Stimulated activated CD8-positive, alpha-beta memory T cell treated with anti-CD3 and anti-CD28 coated beads, Interleukin-15, amount 100 ng/mL, for 4 hours (primary cell): ENCODE measurements at places on chromosomes 3 and 15.

- DNase-seq = no peak
Observed at GRCh38 chr15:39399600-39399999, 181.3 kb upstream of the THBS1 start.

DNA sequence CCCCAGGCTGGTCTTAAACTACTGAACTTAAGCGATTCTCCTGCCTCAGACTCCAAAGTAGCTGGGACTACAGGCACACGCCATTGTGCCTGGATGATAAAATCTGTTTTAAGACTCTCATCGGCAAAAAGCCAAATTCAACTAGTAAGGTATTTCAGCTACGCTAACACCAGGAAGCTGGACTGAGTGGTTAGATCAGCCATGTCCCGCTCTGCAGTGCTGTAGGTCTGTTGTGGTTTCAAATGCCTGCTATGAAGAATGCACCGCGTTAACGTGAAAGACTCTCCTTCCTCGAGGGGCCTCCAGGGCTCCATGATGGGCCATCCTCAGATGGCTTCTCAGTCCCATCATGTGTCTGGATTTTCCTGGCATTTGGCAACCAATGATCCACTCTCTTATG, 70.2 kb downstream of the PCOLCE2 start:
- DNase-seq = no peak

DNA sequence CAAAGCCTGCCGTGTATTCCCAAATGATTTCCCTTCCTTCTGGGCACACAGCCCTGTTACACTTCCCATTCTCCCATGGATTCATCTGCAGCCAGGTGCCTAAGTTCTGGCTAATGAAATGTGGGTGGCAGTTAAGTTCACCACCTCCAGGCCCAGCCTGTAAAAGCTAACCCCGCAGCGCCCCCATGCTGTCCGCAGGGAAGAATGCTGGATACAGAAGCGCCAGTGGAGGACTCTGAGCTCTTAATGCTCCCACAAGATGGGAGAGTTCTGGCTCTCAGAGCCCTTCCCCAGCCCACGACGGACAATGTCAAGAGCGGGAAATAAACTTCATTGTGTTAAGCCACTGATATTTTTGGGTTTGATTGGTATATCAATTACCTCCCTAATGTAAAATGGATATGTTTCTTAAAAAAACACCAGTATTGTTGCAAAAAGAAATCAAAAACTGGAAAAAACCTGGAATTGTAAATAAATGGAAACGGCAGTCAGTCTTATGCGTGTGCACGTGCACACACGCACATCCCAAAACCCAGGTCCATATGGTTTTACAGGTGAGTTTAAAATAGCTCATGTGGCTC, 37.7 kb upstream of the FGD5 start:
- no peak for DNase-seq

DNA sequence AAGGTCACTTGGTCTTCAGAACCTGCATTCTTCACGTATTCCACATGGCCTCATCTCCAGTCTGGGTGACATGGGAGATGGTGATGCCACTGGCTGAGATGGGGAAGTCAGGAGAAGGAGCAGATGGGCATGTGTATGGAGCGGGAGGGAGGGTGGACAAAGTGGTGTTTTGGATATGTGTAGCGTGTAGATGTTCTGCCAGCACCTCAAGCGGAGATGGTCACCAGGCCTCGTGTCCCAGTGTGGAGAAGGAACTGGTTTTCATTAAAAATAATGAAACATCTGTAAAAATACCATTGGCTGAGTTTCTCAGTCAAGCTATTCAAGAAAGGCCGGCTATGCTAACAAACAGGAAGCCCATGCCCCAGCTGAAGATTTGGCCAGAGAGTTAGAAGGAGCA, 26.2 kb downstream of the LARP6 start:
- no peak for DNase-seq

GRCh38 chr3:192621909-192622308, 105.4 kb downstream of the FGF12 start:
- no peak for DNase-seq

GRCh38 chr3:141845407-141846049, 30.9 kb upstream of the ATP1B3 start:
- no peak for DNase-seq

GRCh38 chr3:107387555-107387954, 10.3 kb downstream of the CCDC54 start:
- no peak for DNase-seq

DNA sequence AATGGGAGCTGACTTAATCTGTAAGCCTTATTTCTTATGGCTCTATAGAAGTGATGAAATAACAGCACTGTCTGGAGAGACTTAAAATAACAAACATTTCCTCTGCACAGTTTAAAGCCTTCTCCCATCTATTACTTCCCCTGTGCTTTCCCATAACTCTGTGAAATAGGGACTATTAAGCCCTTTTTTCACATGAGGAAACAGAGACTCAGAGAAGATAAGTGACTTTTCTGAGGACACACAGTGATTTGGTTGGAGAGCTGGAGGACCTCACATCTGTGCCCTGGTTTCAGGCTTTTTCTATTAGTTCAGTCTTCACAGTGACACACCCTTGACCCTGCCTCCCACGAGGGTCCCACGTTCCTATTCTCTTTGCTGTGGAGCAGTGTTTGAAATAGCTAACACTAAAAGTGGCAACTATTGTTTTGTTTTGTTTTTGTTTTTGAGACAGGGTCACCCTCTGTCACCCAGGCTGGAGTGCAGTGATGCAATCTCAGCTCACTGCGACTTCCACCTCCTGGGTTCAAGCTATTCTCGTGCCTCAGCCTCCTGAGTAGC, 82.9 kb downstream of the ST6GAL1 start:
- DNase-seq = no peak

- DNase-seq = no peak
Observed at GRCh38 chr3:106619-107018, 89.9 kb upstream of the CHL1 start.

DNA sequence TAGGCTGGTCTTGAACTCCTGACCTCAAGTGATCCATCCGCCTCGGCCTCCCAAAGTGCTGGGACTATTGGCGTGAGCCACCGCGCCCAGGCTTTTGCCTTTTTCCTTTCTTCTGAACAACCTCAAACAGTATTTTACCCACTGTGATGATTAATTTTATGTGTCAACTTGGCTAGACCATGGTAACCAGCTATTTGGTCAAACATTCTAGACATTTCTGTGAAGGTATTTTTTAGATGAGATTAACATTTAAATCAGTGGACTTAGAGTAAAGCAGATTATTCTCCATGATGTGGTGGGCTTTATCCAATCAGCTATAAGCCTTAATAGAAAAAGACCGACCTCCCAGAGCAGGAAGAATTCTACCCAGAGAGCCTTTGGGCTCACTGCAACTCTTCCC, 6.0 kb downstream of the SPATA12 start:
- no peak for DNase-seq

DNA sequence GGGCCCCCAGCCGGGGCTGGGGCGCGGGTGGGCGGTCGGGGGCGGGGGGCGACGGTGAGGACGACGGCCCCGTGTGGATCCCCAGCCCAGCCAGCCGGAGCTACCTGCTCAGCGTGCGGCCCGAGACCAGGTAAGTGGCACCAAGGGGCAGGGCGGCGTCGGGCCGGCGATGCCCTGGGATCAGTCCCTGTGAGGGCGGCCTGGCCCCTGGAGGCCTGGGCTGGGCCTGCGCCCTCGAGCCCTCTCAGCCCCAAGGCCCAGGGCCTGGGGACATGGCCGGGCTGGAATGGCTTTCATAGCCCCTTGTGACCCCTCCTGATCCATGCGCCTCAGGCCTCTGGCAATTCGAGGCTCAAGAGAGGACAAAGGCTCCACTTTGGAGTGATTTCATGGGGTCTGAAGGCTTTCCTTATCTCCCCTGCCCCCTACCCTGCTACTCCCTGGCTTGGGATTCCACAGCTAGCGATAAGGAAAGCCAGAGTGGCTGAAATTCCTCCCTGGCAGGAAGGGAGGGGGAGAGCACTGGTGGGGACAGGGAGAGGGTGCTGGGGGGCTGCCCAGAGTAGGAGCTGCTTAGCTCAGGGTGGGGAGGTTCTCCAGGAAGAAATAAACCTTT, 418 bp downstream of the ALPK3 start:
- no peak for DNase-seq

- no peak for DNase-seq
Observed at GRCh38 chr3:52181543-52181942, 16.4 kb upstream of the ALAS1 start.

DNA sequence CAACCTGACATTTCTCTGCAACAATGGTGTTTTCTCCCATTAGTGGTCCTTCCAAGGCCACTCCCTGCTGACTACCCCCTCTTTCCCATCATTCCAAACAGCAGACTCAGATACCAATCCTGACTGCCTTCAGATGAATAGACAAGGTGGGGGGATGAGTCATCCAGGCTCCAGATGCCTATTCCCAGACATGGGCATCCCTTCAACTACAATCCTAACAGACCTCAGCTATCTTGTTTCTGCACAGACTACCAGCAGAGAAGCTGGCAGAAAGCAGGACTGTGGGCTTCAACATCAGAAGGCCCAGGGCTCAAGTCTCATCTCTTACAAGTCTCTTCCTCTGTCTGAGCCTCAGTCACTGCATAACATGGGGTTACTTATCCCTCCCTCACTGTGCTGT, 2.2 kb downstream of the RBP1 start:
- DNase-seq = no peak

DNA sequence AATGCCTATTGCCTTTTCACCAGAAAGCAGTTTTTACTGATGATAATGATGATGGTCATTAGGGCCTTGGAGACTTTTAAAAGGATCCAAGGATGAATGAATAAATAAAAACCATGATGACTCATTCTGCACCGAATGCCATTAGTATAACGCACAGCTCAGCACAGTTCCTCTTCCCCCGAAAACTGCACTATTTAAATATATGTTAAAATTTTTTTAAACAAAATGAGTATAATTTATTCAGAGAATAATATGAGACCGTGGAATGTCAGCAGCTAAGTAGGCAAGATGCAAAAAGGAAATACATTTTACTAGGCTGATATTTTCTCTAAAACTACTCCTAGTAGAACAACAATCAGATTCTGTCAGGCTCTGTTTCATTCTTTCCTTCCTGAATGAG, 83.4 kb upstream of the NANOGP8 start:
- DNase-seq = no peak

DNA sequence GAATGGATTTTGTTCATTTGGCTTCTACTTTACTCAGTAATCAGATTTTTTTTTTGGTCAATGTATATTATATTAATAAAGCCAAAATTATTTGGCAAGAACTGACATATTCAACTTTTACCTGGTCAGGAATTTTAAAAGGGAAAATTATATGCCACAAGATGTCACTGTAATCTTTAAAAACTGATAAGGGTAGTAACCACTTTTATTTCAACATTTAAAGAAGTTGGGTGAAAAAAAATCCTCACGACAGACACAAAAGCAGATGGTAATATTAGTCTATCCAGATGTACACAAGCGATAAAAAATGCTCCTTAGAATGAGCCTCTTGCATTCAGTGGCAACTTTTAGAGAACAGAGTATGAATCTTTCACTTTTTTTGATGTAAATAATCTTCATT, 101.9 kb downstream of the SERPINI1 start:
- no peak for DNase-seq

DNA sequence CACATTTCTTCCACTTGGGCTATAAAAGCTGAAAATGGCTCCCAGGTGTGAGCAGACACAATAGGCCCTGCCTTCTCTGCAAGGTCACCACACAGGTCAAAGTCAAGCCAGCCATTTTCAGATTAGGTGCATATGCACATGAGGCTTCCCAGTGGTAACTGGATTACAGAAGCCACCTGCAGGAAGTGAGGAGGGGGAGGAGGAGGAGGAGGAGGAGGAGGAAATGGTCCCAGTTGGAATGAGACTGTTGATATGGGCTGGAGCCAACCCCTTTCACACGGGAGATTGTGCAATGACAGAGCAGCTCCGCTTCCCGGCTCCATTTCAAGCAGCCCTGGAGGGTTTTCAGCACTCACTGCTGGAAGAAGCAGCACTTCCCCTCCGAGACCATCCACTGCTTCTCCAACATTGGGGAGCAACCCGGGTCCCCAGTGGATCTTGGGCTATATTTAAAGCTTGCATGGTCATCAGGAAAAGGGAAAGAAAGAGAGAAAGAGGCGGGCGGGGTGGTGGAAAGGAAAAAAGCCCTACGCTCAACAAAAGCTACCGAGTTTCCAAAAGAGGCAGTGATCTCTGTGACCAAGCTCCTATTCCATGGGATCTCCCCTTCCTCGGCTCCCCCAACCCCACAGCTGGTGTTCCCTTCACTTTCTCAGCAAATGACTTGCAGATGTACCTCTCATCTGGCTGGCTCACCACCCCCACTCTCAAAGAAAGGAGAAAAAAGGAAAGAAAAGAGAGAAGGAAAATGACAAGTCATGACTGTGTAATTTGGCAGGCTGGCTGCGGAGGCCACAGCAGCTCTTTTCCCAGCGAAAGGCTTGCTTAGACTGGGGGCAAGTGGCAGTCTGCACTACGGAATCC, 58.3 kb downstream of the LRIG1 start:
- no peak for DNase-seq

- no peak for DNase-seq
Observed at GRCh38 chr3:157065201-157065600, 94.7 kb downstream of the CCNL1 start.

DNA sequence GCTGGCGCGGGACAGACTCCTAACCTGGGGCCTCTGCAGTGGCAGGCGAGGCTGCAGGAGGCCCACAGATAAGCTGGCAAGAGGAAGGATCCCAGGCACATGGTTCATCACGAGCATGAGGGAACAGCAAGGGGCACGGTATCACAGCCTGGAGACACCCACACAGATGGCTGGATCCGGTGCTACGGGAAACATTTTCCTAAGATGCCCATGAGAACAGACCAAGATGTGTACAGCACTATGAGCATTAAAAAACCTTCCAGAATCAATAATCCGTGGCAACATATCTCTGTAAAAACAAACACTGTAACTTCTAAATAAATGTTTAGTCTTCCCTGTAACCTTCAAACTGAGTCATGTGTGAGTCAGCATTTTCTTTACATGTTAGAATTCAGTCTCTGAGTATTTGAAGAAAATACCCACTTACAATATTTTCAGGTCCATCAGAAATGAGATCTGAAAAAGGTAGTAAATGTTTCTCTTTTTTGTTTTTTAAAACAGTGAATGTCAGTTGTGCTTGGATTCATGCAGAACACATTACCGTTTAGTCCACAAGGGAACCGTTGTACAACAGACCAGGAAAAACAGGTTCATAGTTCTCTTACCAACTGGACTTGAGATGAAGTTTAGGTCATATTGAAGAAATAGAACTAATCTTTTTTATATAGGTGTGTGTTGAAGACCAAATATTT, 75.9 kb downstream of the BOC start:
- DNase-seq = no peak
